SW 1271 (cell line): ENCODE measurements at places on chromosomes 4 and X.

DNA sequence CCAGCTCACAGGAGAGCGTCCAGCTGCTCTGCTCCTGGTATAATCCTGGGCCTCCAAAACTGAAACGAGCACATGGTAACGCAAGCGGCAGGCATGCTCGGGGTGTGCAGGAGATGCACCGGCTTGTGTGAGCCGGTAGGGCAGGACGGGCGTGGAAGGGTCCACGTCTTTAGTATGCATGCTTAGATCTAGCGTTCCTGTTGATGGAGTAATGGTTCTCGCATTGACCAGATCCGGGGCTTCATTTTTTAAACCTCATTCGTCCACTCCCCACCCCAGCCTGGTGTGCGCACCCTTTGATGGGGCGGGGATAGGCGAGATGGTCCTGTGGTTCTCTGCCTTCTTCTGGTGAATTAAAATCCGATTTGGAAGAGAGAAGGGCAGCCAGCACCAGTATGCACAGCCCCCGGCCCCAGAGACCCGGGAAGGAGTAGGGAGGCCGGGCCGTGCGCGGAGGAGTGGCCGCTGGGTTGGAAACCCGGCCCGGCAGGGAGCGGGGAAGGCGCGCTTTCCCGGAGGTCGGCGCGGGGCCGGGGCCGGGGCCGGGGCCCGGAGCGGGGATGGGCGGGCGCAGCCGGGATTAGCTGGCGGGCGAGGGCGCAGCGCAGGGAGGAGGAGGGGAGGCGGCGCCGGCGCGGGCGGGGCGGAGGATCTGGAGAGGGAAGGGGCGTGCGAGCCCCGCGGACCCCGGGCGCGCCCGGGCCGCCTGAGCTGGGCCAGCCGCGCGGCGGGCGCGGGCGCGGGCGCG lies 39.9 kb downstream of the FAM149A start:
- DNase-seq = no peak

GRCh38 chr4:142559986-142560385 lies 286.1 kb downstream of the INPP4B start:
- DNase-seq = no peak

DNA sequence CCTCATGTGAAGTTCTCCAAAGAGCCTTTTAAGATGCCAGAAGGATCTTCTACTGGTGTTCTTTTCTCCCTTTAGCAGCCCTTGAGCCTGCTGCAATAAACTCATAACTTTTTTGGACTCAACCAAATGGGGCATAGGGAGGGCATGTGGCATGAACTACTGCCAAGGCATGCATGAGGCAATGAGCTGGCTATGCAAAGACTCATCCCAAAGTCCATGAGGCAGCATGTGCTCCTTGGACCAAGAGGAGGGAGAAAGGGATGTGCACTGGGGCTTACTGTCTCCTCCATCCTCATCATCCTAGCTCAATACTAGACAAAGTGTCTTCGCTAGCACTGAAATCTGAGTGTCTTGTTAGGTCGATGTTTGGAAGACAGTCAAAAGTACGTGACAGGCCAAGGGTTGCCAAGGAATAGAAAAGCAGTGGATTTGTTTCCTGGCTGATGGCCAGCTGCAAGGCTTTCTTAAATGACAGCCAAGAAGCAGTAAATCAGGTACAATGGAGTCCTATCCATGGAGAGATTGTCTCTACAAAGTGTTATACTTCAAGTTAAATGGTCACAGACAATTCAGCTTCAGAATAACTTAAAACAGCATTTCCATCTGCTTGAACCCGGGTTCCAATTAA lies 44.5 kb upstream of the ATXN3L start:
- no peak for DNase-seq

DNA sequence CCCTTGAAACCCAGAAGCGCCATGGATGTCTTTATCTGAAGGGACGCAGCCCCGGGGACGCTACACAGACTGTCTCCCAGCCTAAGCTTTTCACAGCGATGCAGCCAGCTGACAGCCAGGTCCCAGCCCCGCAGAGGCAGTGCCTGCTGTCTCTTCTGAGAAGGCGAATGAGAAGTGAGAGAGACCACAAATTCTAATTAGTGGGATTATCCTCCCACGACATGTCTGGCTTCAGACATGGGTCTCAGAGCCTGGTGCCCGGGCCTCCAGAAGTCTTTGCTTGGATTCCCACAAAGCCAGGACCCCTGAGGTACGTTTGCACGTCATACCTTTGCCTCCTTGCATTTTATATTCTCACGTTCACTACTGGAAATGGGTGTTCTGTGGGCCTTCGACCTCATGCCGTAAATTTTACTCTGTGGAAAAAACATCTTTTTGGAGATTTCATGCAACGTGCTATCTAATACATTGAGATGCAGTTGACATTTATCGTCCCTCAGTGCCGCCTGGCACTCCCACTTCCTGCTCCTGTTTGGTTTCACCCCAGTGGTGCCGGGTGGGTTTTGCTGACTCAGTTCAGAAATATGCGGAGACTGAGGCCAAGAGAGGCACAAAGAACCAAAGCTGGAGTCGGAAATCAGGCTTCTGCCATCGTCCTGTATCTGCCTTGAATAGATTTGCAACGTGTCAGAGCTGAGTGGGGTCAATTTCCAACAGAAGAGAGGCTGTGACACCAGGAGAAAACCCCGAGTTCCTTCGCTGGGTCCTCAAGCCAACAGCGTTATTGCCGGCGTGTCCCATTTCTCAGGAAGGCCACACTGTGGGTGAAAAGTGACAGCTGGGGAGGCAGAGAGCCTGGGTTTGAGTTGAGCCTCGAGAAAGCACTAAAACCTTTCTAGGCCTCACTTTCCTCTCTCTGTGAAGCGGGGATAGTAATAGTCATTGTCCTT lies 114.4 kb downstream of the STK32B start:
- no peak for DNase-seq

GRCh38 chr4:72977936-72978485 lies 91.5 kb downstream of the COX18 start:
- no peak for DNase-seq

GRCh38 chr4:1752284-1753041 lies 31.1 kb downstream of the TACC3 start:
- no peak for DNase-seq

DNA sequence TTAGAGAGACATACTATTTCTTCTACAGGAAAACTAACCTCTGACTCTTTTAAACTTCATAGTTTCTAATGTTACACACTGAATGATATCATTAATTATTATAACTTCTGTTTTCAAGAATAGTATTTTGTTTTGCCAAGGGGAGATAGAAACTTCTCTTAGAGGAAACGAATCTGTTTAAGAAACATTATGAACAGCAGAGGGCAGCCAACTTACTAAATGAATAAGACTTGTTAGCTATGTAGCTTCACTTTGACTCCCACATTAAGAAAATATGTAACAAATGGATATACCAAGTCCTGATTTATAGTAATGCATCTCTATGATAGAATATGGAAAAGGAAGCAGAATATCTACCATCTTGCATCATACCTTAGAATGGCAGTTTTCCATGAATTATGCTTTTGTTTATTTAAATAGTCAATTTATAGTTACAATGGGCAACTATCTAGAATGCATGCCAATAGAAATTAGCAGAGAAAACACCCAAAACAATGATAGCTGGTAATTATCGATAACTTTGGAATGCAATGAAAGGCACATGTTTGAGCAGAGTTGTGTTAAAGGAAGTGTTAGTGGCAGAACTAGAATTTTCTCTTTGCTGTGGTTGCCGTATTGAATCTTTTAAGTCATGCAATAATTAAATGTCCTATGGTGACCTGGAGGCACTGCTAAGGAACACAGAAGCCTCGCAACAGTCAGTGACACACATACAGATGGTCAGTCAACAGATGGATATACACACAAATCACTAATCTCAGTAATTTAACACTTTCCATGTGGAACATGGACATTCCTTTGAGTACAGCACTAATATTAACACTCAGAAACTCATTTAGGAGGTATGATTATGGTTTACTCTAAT lies 105.7 kb upstream of the PDLIM3 start:
- peak; percentile 20 for DNase-seq

GRCh38 chrX:2351999-2352995 lies 148.5 kb downstream of the DHRSX start:
- DNase-seq = no peak

GRCh38 chrX:134416087-134416486 lies 43.9 kb upstream of the HPRT1 start:
- DNase-seq = no peak

GRCh38 chr4:87633243-87633642 lies 16.8 kb upstream of the DMP1 start:
- DNase-seq = no peak

GRCh38 chr4:65521666-65522065 lies 148.6 kb downstream of the EPHA5 start:
- no peak for DNase-seq

DNA sequence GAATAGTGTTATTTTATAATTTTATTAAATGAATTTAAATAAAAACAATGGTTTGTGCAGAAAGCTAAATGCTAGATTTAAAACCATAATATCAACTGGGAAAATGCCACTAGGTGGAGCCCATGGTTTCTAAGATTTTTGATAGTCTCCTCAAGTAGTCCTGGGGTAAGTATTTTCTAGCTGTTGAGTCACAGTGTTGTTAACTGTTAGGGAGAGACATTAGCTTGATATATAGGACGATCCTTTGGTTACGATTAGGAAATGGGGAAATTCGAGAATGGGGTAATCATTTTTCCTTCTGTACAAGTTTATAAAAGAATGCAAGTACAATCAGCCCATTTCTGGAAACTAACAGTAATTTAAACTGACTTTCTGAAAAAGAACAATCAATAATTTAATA lies 378.4 kb downstream of the ANKRD50 start:
- DNase-seq = no peak

DNA sequence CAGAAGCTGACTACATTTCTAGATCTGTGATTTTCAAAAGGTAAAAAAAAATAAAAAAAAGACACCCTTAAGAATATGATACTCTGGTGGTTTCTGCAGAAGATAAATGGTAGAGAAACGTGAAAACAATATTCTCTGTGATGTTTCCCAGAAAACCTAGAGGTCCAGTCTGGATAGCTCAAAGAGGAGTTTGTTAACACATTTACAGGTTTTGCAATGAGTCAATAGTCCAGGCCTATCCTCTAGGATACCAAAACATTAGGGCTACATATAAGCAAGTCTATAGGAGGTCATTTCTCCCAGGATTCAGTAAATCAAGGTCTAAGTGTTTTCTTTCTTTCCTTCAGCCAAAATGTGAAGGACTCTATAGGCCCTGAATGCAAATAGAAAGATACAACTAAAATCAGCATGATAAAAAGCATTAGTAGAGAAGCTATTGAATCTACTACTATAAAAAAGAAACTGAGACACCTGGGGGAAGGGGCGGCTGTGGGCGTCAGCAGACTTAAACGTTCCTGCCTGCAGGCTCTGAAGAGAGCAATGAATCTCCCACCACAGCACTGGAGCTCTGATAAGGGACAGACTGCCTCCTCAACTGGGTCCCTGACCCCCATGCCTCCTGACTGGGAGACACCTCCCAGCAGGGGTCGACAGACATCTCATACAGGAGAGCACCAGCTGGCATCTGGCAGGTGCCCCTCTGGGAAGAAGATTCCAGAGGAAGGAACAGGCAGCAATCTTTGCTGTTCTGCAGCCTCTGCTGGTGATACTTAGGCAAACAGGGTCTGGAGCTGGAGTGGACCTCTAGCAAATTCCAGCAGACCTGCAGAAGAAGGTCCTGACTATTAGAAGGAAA lies 33.7 kb upstream of the SPP1 start:
- DNase-seq = no peak

- no peak for DNase-seq
Observed at GRCh38 chrX:506341-506740, 119.6 kb upstream of the PPP2R3B start.

DNA sequence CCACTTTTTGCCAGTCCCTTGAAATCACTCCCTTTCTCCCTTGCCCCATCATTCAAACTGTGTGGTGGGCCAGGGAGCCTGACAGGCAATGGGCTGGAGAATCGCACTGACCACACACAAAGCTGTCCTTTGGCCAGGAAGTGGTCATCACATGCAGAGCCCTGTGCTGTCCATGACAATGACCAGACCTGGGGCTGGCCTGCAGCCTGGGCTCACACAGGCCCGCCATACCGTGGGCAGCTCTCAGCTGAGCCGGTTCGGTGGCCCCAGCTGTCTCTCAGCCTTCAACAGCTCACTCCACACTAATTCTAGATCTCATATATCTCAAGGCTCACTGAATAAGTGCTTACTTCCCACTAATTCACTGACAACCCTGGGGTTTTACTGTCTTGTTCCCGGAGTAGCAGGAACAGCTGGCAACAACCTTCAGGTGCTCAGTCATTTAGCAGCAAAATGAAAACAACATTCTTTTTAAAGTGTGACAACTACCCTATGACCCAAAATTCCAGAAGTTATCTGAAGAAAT lies 48.0 kb downstream of the USP46 start:
- no peak for DNase-seq

DNA sequence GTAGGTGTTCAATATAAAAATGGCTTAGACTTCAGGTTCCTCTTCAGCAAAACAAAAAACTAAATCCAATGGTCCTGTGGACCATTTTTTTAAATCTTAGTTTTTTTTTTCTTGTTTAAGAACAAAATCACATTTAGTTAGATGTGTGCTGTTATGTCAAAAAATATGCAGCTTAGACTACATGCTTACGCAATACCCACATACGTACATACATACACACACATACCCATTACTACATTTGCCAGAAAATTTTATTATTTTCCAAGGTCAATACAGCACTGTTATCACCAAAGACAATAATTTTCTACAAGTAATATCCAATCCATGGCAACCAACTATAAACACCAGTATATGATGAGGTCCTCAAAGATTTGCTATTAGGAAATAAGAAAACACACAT lies 144.1 kb downstream of the PDGFC start:
- no peak for DNase-seq

DNA sequence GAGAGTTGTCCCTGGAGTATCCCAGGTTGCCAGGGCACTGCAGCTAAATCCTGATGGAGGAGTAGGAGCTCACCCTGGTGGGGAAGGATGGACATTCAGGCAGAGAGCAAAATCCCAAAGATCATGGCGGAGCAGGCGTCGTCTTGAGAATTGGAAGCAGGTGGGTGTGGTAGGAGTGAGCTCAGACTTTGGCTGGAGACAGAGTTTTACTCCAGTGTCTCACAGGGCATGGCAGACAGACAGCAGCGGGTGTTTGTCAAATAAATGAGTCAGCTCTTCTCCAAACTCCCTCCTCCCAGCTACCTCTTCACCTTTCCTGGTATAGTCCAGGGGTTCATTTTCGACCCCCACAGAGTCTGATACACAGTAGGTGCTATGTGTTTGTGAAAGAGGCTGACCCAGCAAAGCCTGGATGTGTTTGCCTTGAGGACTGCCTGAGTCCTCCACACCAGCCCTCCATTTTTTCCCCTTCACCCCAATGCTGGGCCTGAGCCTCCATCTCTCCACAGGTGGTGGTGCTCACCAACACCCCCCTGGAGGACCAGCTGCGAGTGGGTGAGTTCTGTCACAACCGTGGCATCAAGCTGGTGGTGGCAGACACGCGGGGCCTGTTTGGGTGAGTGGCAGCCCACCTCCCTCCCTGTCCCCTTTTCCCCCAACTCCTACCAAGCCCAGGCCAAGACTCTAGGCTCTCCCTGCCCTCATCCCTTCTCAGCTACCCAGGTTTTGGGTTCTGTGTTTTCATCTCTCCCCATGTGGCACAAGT lies 6.9 kb downstream of the UBA1 start:
- DNase-seq = no peak

- DNase-seq = no peak
Observed at GRCh38 chr4:153634738-153635353, 49.2 kb upstream of the TLR2 start.

GRCh38 chrX:19382555-19383145 lies 38.9 kb downstream of the PDHA1 start:
- peak; percentile 4 for DNase-seq

- DNase-seq = no peak
Observed at GRCh38 chrX:2251211-2251610, 249.6 kb downstream of the DHRSX start.

GRCh38 chr4:119005928-119006460 lies 117.3 kb downstream of the SYNPO2 start:
- DNase-seq = no peak
